ENCODE measurements at places on chromosomes 1 and 21.
A peak's percentile ranks its signal among the peaks of the same experiment; 100 is the strongest.

DNA sequence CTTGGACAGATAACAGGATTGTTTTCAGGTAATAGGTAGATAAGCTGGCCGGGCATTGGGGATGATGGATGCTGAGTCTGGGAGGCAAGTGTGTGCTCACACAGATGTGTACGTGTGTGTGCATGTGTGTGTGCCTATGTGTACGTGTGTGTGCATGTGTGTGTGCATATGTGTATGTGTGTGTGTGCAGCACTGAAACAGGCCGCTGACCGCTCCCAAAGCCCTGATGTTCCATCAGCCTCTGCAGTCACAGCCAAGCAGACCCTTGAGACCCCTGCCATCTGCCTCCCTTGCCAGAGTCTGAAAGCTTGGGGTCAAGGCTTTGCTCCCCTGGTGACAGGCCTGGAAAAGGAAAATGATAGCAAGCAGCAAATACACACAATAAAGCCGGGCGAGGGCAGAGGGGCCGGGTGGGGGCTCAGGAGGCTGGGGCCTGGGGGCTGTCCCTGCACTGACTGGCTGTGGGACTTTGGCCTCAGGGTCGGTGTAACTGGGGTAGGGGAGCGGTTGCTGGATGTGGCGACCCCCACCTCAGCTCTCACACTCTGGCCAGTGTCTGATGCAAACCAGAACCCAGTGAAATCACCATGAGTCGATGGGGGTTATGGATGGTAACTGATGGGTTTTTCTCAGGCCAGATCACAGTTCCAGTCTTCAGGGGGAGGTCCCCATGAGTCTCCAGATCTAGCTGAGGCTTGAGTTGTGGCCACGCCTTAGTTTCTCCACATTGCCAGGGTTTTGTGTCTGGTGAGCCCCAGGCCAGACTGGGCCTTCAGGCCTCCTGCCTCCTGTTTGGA is 9.2 kb upstream of the TNFRSF8 start:
- peaks cover 18% of the 10 kb centered on the region for H3K4me1 ChIP-seq
- H3K27me3 ChIP-seq, result no peaks in the 10 kb centered on the region
- no peak for DNase-seq

DNA sequence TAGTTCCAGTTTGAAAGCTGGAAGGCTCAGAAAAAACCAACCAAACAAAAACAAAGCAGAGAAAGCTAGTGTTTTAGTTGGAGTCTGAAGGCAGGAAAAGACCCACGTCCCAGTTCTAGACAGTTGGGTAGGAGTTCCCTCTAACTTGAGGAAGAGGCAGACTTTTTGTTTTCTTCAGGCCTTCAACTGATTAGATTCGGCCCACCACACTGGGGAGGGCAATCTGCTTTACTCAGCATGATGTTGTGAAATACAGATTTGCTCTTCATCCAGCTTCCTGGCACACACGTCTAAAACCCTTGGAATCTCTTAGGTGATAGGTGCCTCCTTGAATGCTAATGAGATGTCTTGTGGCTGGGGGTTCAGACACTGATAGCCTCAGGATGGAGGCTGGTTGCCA is 49.1 kb upstream of the CSF3R start:
- no peaks in the 10 kb centered on the region for H3K4me1 ChIP-seq
- H3K4me3 ChIP-seq, result no peak overlapping the region
- H3K36me3 ChIP-seq, result no peaks in the 10 kb centered on the region
- H3K27ac ChIP-seq, result no peak overlapping the region
- H3K27me3 ChIP-seq, result peaks cover 19% of the 10 kb centered on the region

- H3K4me1 ChIP-seq, result no peaks in the 10 kb centered on the region
- no peak overlapping the region for H3K27ac ChIP-seq
- H3K36me3 ChIP-seq, result no peaks in the 10 kb centered on the region
Observed at GRCh38 chr1:109517337-109517736, 7.8 kb upstream of the AMIGO1 start.

DNA sequence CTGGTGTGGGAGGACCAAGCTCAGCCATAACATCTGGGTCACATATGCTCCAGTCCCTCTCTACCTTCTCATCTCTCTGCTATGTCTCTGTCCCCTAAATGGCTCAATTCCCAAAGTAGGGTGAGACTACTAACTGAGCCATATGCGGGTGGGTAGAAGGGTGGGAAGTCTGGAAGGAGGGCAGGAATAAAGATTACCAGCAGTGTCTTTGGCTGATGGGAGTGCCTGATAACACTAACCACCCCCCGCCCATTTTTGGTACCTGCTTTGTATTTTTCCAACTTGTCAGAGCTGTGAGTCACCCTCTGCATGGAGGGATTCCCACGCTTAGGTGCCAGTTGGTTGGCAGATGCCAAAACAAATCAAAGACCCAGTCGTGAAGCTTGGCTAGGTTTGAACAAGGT is 14.9 kb upstream of the SSBP3 start:
- H3K4me3 ChIP-seq, result no peak overlapping the region
- no peaks in the 10 kb centered on the region for H3K27me3 ChIP-seq
- no peak for DNase-seq
- H3K36me3 ChIP-seq, result no peaks in the 10 kb centered on the region
- H3K4me1 ChIP-seq, result peaks cover 3% of the 10 kb centered on the region
- H3K27ac ChIP-seq, result no peak overlapping the region

DNA sequence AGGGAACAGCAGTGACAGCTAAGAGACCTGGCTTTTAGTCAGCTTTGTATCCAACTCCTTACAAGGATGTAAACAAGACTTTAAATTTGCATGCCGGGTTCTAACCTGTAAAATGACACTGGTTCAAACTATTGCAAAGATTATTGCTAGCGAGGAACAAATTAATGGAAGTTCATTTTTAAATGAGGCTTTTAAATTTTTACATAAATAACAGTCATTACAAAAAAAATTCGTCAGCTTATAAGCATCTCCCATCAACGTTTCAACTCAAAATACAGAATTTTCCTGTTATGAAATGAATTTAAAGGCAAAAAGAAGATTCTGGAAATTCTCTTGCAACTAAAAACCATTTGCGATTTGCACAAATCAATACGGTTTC is 668 bp downstream of the KIF14 start:
- no peak for DNase-seq
- H3K4me1 ChIP-seq, result peaks cover 30% of the 10 kb centered on the region
- no peaks in the 10 kb centered on the region for H3K27me3 ChIP-seq

DNA sequence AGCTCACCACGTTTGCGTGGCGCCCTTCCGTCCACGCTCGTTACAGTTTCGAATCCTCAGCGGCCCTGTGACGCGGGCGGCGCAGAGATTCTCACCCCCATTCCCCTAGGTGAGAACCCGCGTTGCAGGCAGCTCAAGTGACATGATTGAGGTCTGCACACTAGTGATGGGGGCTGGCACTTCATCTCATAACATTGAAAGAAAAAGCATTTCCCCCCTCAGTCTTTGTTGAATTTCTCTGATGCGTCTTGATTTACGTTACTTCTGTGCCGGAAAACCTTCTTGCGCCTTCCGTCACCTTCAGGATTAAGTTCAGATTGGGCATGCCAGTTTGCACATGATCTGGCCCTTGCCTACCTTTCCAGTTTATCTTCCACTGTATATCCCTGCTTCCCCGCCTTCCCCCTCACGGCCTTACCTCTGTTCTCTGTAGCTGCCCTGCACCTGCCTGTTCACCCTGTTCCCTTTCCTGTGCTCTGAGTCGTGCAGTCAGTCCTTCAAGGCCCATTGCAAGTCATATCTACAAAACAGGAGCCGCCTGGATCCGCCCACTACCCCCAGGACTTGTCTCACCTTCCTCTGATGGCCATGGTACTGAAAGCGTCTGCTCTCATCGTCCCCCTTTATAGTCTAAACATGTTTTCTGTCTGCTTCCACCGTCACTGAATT is 1.1 kb downstream of the CTPS1 start:
- H3K27me3 ChIP-seq, result no peaks in the 10 kb centered on the region
- peak overlapping the region; percentile 94 for H3K27ac ChIP-seq
- H3K4me1 ChIP-seq, result peaks cover 47% of the 10 kb centered on the region
- peaks cover 12% of the 10 kb centered on the region for H3K36me3 ChIP-seq
- DNase-seq, result no peak

DNA sequence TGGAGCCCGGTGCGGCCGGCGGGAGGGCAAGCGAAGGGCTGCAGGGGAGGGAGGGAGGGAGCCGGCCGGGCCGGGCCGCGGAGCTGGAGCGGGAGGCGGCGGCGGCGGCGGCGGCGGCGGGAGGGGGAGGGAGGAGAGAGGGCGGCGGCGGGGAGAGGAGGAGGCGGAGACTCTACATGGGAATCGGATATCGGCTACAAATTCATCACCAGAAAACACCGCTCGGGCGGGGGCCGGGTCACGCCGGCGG is at the start of gene AKT3:
AKT3 (minus strand) TSS at position 42 of the 250 bp plus-strand sequence. CDS start 7,073 bp downstream, outside the sequence.
- peak within 1 kb of the TSS; percentile 92 for H3K4me3 ChIP-seq
- H3K4me1 ChIP-seq, result peaks cover 24% of the 10 kb centered on the region
- peak; percentile 89 for DNase-seq
- no peaks in the 10 kb centered on the region for H3K36me3 ChIP-seq

- H3K27me3 ChIP-seq, result no peaks in the 10 kb centered on the region
- DNase-seq, result peak; percentile 90
- H3K36me3 ChIP-seq, result no peaks in the 10 kb centered on the region
- H3K4me1 ChIP-seq, result peaks cover 17% of the 10 kb centered on the region
- peak overlapping the region; percentile 66 for H3K4me3 ChIP-seq
Observed at GRCh38 chr1:16888860-16889816, 6.6 kb upstream of the RNU1-2 start.

GRCh38 chr1:184520336-184520735 is 133.5 kb downstream of the C1orf21 start:
- H3K27ac ChIP-seq, result no peak overlapping the region
- H3K36me3 ChIP-seq, result no peaks in the 10 kb centered on the region
- no peaks in the 10 kb centered on the region for H3K27me3 ChIP-seq
- DNase-seq, result no peak
- H3K4me1 ChIP-seq, result peaks cover 20% of the 10 kb centered on the region

Data from suprapubic skin (tissue), 4 donors.